ENCODE measurements at places on chromosomes 4 and X.

DNA sequence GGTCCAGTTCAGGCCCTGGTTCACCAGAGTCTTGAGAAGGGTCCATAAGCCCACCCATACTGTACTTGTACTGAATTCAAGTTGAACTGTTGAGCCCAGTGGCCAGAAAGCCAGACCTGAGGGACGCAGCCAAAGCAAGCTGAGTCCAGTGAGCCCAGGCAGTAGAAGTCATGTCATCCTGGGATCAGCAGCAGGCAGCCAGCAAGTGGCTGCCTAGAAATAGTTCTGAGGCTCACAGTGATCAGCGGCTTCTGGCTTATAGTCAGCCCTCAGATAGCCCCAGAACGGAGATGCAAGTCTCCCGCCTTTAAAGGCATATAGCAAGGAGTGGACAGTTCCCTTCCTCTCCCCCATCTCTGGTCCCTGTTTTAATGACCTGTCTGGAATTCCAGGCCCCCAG, 347.1 kb downstream of the FBXW7 start:
- DNase-seq: no peak

- DNase-seq: no peak
Observed at GRCh38 chr4:149914119-149915115, 98.8 kb upstream of the IQCM start.

- DNase-seq: peak; percentile 63
Observed at GRCh38 chr4:20017070-20017776, 234.5 kb upstream of the SLIT2 start.

- DNase-seq: peak; percentile 25
Observed at GRCh38 chr4:683982-684622, 4.8 kb downstream of the SLC49A3 start.

DNA sequence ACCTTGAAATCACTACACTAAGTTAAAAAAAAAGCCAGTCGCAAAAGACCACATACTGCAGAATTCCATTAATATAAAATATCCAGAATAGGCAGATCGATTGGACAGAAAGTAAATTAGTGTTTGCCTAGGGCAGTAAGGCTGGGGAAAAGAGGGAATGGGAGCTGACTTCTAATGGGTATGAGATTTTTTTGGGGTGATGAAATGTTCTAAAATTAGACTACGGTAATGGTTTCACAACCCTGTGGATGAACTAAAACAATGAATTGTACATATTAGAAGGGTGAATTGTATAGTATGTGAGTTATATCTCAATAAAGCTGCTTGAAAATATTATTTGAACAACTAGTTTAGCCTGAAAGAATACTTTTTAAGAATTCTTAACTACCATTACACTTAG, 6.7 kb upstream of the GPRIN3 start:
- DNase-seq: no peak

GRCh38 chrX:22296871-22297270, 24.2 kb downstream of the CBLL2 start:
- no peak for DNase-seq

GRCh38 chrX:108224727-108225621, 133.4 kb downstream of the ATG4A start:
- DNase-seq: no peak

DNA sequence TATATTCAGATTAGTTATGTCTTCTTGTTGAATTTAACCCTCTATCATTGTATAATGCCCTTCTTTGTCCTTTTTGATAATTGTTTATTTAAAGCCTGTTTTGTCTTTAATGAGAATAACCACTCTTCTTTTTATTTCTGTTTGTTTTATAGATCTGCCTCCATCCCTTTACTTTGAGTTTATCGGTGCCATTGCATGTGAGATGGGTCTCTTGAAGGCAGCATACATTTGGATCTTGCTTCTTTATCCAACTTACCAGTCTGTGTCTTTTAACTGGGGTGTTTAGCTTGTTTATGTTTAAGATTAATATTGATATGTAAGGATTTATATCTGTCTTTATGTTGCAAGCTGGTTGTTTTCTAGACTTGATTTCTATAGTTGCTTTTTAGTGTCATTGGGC, 115.8 kb downstream of the RTL3 start:
- no peak for DNase-seq

DNA sequence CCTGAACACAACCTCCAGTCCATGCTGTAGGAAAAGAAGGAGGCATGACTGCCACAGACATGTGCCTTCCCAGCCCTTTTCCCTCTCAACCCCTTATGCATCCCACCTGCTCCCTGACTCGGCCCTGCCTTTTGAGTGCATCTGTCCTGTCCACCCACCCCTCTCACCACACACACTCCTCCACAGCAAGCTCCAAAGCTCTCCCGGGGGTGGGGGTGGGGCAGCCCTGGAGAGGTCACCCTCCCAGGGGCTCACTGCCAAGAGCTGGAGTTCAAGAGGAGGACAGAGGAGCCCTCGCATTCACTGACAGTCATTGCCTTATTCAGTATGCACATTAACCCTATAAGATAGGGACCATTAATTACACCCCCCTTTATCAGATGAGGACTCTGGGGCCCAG, 46.6 kb upstream of the MAMLD1 start:
- no peak for DNase-seq

- DNase-seq: no peak
Observed at GRCh38 chrX:115268421-115268820, 21.1 kb upstream of the LUZP4 start.

DNA sequence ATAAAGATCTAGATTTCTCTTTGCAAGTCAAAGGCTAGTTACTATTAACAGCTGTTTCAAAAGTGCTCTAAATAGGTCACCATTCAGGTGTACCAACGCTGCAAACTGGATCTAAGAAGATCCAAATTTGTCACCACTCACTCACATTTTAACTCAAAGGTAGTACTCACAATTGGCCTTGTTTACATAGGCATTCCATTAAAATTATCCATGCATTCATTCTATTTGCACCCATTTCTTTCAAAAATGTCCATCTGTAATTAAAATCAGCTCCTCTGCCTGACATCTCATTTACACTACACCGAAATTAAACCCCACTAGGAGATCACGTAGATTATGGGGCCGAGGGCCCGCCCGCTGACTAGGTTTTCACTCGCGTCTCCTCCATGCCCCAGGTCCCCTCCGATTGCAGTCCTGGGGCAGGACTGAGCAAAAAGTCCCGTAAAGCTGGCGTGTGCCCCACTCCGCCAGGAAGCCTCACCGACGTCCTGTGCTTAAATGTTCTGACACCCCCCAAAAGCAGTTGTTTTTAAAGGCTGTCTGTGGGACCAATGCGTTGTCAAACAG, 1.3 kb upstream of the ING2 start:
- no peak for DNase-seq

GRCh38 chr4:147088146-147088545, 142.5 kb upstream of the TTC29 start:
- DNase-seq: no peak

DNA sequence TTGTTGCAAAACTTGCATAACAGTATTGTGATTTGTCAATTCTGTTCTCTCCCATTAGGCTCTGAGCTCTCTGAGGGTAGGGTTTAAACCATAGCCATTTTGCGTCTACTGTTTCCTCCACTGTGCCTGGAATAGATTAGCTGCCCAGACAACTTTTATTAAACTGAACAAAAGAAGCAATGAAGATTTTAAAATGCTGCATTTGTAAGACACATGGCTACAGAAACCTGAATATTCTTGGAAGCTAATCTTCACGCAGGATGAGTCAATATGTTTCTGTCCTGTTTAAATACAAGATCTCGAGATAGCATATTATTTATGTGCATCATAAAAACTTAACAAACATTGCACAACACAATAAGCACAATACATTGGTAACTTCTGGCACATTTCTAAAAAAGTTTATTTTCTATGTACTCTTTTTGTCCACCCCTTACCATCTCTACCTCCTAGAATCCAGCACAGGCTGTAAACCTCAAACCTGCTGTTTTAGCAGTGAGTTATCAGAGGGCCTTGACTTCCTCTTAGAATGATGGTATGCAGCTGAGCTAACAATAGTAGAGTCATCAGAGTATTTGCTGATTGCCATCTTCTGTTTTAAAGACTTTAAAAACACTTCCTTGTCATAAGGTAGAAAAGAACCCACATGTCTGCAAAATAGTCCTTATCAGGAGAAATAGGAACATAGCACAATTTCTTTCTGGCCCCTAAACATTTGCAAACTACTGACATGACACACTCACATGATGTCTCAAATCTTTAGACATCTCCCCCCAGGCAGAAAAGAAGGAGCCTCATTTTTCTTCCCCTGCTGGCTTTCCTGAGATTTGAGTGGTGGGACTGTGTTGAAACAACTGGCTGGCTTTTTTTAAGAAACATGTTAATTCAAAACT, 10.6 kb upstream of the CCNG2 start:
- DNase-seq: no peak

GRCh38 chr4:176186671-176187395, 8.6 kb downstream of the SPATA4 start:
- DNase-seq: no peak

DNA sequence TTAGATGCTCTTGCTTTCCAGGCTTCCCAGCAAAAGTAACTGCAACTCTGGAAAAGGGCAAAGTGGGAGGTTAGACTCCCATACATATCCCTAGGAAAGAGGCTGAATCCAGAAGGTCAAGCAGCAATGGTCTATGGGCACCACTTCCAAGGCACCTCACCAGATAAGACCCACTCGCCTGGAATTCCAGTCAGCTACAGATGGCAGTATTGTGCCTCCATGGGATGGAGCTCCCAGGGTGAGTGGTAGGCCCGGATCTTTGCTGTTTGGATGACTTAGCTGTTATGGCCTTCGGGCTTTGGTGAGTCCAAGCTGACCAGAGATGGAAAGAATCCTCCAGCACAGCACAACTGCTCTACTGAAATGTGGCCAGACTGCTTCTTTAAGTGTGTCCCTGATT, 688.0 kb downstream of the PCDH19 start:
- no peak for DNase-seq

GRCh38 chr4:165079476-165079875, 25.8 kb downstream of the TRIM75 start:
- no peak for DNase-seq

DNA sequence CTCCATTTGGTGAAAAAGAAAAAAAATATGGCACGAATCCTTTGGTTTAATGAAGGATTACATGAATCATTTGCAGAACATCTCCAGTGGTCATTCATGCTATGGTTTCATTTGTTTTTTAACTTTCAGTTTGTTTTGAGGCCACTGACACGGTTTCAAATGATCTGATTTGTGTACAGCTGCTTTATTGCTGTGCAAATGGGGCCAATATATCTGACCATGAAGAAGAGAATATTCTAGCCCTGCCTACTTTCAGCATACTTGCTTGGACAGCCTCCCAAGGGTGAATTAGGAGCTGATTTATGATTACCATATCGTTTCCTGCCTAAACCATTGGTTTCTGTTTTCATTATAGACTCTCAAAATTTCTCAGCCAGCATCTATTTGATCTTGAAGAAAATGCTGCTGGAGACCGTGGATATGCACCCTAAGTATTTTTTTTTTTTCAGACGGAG, 30.7 kb downstream of the SPARCL1 start:
- peak; percentile 57 for DNase-seq

DNA sequence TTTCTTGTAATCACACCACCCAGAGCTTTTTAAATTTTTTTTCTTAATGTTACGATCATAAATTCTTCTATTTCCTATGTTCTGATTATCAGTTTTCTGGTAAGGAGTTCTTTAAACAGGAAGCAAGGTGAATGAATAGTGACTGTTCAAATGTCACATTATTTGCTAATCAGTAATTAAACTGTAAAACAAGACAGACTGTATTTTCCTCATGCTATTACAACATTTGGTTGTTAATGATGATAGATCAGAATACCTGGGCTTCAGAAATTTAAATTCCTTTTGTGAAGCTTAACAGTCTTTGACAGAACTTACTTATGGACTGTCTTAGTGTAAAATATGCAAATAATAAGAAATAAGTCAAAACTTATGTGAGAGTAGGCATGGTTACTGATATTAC, 41.4 kb downstream of the CLCN3 start:
- DNase-seq: no peak

- peak; percentile 22 for DNase-seq
Observed at GRCh38 chr4:182143822-182144625, 99.2 kb upstream of the TENM3 start.

DNA sequence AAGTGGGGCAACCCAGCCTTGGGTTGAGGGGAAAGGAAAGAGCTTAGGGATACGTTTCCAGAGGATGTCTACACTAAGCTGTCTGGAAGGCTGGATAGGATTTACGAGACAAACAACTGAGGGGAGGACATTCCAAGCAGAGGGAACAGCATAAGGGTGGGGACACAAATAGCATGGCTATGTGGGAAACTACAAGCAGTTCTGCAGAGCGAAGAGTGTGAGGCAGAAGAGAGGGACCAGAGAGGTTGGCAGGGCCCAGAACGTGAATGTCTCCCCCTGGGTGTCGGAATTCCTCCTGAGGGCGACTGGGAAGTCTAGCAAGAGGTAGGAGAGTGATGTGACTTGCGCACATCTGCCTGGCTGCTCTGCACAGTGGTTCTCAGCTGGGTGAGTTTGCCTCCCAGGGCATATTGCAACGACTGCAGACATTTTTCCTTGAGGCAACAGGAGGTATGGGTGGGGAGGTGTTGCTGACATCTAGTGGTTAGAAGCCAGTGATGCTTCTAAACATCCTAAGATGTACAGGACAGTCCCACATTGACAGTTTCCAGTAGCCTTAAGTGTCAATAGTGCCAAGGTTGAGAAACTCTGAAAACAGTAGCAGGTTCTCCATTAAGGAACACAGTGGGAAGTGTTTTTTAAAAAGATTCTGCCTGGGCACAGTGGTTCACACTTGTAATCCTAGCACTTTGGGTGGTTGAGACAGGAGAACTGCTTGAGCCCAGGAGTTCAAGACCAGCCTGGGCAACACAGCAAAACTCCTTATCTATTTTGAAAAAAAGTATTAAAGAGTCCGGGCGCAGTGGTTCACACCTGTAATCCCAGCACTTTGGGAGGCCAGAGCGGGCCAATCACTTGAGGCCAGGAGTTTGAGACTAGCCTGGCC, 9.2 kb downstream of the NDUFA1 start:
- no peak for DNase-seq

- no peak for DNase-seq
Observed at GRCh38 chr4:159258889-159259560, 156.1 kb downstream of the RAPGEF2 start.

GRCh38 chr4:149882251-149882650, 66.6 kb upstream of the IQCM start:
- DNase-seq: no peak

DNA sequence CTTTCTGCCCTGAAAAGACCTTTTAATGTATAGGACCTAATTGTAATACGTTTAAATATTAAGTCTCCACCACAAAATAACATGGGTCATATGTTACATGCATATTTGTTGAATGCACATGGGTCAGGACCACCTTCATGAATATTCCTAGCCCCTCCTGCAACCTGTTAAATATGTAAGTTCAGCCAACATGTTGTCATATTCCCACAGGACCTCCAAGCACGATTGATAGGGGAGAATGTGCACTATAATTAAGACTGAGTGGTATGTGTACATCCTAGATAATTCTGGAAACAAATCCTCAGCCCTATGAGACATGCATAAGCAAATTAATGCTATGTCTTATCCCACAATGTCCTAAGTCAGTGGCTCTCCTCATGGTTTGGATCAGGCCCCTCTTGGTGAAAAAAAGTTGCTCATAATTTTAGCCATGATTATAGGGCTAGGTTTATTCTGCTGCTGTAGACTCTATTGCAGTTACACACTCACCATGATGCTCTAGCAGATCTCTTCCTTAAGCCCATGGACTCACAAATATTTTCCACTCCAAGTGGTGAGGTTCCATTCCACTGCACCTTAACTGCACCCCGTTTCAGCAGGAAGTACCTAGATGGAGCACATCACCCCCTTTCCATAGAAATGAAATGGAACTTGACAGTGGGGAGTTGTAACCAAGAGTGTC, 10.2 kb downstream of the TIGD2 start:
- DNase-seq: no peak

- no peak for DNase-seq
Observed at GRCh38 chrX:149491812-149492211, 13.3 kb downstream of the IDS start.

GRCh38 chr4:8391972-8392371, 48.6 kb downstream of the ACOX3 start:
- peak; percentile 44 for DNase-seq
